Mesothelial cell of epicardium (in vitro differentiated cells): ENCODE measurements at places on chromosomes 2 and 18. TPM values are rescaled to one million over a fixed set of nuclear protein-coding genes. Genes with fewer than 3 reads are reported as not detected.

- peak overlapping the region; percentile 78 for H3K4me3 ChIP-seq
- H3K36me3 ChIP-seq = peaks cover 13% of the 10 kb centered on the region
- H3K4me1 ChIP-seq = peaks cover 43% of the 10 kb centered on the region
- DNase-seq = no peak
- peak overlapping the region; percentile 100 for H3K27ac ChIP-seq
These were observed 1.8 kb upstream of the ID2 start for GRCh38 chr2:8679827-8680731.

DNA sequence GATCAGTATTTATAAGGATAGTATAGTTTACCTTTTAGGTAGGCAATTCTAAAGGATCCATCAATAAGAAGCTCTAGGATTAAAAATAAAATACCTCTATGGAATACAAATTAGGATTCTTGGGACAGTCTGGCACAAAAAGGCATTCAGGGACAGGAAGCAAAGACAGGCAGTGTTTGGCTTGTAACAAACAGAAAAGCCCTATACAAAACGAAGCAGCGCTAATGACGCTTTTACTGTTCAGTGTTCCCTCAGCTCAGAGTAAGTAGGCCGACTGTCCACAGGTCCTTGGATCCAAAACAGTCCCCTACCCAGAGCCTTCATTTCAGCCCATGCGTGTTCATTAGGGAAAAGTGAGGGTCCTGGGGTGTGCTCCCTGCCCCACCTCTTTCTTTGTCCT, 236.3 kb downstream of the AGPS start:
- H3K27ac ChIP-seq = no peak overlapping the region
- H3K27me3 ChIP-seq = no peaks in the 10 kb centered on the region

DNA sequence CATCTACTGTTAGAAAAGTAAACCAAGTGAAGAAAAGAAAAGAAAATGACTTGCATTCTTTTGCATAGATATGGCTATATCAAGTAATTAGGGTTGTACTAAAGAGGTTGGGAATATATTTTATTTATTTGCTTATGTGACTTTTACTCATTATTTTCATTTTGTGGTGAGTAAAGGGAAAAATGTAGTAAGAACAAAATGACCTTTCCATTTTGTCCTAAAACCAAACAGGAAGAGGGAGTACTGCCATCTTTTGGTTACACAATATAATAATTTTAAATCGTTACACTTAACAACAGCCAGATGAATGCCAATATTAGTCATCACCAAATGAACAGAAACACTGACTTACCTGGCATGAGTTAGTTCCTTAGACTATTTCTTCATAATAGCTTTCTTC, 47.3 kb upstream of the NDUFV2 start:
- H3K27me3 ChIP-seq = no peaks in the 10 kb centered on the region
- peaks cover 8% of the 10 kb centered on the region for H3K36me3 ChIP-seq
- peak overlapping the region; percentile 30 for H3K27ac ChIP-seq
- no peak for DNase-seq

DNA sequence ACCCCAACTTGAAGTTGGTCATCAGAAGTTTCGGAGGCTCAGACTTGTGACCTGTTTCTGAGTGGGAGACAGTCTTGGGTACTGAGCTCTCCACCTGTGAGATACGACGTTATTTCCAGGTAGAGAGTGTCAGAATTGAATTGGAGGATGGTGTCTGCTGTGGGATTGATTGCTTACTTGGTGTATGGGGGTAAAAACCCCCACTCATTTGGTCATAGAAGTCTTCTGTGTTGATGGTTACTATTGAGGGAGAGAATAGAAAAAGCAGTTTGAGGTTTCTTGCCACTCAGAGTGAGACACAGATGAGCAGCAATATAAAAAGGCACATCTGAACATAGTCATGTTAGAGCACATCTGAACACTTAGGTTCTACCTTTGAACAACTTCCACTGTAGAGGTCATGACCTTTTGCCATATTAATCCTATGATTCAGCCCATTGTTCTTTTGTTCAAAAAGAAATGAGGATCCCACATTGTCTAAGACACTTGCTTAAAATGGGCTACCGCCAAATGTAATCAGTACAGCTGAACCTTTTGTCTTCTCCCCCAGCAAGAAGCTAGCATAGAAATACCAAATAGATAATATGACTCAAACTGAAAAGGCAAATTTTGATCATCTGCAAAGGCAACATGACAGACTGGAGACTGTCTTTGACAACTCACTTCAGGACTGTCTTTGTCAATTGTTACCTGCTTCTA, 73.3 kb downstream of the NAB1 start:
- H3K27ac ChIP-seq = no peak overlapping the region
- no peaks in the 10 kb centered on the region for H3K36me3 ChIP-seq
- H3K4me1 ChIP-seq = peaks cover 27% of the 10 kb centered on the region
- H3K27me3 ChIP-seq = no peaks in the 10 kb centered on the region
- no peak for DNase-seq

DNA sequence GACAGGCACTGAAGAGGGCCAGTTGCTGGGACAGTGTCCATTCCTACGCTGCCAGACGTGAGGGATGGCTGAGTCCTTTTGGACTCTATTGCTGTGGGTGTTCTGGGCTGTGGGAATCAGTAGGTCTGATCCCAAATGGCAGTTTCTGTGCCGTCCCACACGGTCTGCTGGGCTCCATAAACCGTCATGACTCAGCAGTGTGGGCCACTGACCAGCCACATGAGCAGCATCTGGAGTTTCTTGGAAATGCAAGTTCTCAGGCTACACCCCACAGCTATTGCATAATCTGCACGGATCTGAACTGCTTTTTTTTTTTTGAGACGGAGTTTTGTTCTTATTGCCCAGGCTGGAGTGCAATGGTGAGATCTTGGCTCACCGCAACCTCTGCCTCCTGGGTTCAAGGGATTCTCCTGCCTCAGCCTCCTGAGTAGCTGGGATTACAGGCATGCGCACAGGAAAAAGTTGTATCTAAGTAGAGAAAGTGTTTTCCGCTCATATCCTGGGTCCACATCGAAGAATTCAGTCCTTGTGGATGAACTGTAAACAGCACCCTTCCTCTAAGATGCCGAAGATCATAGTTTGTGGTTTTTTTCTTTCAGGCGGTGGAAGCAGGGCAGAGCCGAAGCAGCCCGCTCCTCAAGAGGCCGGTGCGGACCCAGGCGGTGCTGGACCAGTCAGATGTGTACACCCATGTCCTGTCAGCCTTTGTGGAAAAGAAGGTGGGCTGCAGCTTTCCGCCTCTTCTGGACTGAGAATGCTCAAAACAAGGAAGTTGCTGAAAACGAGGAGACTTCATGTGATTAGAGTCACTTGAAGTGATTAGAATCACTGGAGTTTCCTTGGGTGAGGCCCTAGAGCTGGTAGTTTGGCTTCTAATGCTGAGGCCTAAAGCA, 25.5 kb downstream of the RMC1 start:
- peaks cover 13% of the 10 kb centered on the region for H3K4me1 ChIP-seq
- no peak overlapping the region for H3K4me3 ChIP-seq
- H3K27me3 ChIP-seq = no peaks in the 10 kb centered on the region
- H3K36me3 ChIP-seq = peaks cover 55% of the 10 kb centered on the region
- no peak for DNase-seq

DNA sequence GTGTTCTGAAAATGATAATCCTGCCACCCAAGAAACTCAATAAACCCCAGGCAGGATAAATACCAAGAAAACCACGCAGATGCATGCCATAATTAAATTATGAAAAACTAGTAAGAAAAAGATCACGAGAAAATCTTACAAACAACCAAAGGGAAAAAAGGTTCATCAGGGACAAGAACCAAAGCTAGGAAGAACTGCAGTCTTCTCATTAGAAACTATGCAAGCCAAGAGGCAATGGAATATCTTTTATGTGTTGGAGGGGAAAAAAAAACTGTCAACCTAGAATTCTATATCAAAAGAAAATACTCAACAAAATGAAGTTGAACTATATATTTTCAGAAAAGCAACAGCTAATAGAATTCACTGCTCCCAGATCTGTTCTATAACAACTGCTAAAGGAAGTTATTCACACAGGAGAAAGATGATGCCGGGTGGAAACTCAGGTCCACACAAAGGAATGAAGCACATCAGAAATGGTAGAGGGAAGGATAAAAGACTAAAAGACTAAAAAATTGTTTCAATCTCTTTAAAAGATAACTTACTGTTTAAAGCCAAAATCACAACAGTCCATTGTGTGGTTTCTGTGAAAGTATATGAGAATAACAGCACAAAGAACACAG, 55.0 kb downstream of the NDUFA10 start:
- DNase-seq = no peak
- H3K4me3 ChIP-seq = no peak overlapping the region
- peaks cover 2% of the 10 kb centered on the region for H3K4me1 ChIP-seq
- no peak overlapping the region for H3K27ac ChIP-seq

DNA sequence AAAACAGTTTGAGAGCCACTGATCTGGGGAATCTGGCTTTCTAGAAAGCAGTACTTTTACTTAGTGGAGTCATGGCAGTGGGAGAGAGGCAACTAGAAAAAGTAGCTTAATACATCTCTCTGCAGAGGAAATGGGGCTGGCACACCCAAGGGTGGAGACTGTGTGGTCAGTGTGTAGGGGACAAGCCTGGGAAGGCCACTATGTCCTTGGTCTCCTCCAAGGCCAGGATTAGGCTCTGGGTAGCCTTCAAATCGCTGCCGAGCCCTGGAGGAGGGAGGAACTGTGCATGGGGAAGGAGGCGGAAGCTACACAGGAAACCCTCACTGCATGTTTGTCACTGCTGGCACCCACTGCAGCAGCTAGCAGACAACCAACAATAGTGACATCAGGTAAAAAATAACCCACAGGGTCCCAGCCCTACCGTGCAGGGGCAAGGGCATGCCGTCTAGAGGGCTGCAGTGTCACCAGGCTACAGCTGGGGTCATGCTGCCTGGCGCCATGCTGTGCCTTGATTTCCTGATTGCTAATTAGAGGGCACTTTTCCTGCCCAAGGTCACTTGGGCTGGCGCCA, 34.8 kb downstream of the LBH start:
- H3K36me3 ChIP-seq = peaks cover under 1% of the 10 kb centered on the region
- no peak overlapping the region for H3K27ac ChIP-seq
- no peaks in the 10 kb centered on the region for H3K4me1 ChIP-seq
- no peak for DNase-seq

Gene NR4A2
- 1.6 to 2.1 TPM (median 1.7 TPM) in 3 replicates for total RNA-seq
